Activated naive CD4-positive, alpha-beta T cell (primary cell): ENCODE measurements at places on chromosomes 6 and 20.

DNA sequence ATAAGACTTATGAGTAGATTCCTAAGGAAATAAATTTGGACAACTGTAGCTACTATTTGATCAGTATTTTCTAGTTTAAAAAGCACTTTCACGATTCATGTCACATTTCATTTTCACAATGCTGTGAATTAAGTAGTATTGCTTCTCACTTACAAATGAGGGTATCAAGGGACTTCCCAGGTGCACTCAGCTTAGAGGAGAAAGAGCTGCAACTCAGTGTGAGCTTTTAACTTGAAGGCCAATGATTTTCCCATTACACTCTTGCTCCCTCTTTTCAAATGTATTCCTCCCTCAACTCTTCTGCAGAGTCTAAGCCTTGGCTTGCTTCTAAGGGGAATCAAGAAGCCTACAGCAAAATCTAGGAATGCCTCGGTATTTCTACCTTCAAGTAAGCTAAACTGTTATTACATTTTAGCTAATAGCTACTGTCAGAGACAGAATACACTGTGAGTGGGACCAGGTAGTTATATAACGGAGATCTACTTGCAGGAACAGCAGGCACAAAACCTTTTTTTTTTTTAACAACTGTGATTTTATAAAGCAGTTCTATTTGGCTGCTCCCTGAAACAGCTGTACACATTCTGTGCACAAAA is 339.0 kb downstream of the SYNE1 start:
- no peak for DNase-seq

DNA sequence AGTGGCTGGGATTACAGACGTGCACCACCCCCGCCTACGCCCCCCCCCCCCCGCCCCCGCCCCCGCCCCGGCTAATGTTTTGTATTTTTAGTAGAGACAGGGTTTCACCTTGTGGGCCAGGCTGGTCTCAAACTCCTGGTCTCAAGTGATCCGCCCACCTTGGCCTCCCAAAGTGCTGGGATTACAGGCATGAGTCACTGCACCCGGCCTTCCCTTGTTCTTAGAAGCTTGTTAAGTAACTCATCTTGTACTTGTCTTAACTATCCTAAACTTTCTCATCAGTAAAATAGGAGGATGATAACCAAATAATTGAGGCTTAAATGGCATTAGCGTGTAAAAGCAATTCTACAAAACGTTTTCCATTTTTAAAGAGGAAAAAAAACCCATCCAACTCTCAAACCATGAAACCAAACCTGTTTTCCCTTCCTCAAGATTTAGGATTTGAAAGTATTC is 4.2 kb downstream of the CDYL start:
- DNase-seq = no peak

DNA sequence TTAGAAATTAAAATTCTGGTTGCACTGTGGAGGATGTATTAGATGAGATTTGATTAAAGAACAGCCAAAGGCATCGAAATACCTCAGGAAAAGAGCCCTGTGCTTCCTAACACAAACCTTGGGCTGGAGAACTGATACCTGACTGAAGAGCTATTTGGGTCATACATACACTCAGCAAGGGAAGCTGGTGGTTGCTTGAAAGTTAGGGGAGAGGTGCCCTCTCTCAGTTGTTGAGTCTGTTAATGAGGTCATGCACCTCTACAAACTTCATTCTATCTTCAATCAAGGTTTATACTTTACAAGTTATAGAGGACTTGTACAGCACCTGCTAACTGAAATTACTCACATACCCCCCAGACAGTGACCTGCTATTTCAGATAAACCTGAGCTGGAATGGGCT is 25.5 kb downstream of the FAM184A start:
- DNase-seq = no peak

GRCh38 chr6:9139746-9140145 is 704.4 kb upstream of the SLC35B3 start:
- DNase-seq = no peak

GRCh38 chr20:31894980-31895675 is 24.7 kb downstream of the TTLL9 start:
- no peak for DNase-seq

GRCh38 chr6:116387374-116387773 is 16.6 kb downstream of the DSE start:
- no peak for DNase-seq

DNA sequence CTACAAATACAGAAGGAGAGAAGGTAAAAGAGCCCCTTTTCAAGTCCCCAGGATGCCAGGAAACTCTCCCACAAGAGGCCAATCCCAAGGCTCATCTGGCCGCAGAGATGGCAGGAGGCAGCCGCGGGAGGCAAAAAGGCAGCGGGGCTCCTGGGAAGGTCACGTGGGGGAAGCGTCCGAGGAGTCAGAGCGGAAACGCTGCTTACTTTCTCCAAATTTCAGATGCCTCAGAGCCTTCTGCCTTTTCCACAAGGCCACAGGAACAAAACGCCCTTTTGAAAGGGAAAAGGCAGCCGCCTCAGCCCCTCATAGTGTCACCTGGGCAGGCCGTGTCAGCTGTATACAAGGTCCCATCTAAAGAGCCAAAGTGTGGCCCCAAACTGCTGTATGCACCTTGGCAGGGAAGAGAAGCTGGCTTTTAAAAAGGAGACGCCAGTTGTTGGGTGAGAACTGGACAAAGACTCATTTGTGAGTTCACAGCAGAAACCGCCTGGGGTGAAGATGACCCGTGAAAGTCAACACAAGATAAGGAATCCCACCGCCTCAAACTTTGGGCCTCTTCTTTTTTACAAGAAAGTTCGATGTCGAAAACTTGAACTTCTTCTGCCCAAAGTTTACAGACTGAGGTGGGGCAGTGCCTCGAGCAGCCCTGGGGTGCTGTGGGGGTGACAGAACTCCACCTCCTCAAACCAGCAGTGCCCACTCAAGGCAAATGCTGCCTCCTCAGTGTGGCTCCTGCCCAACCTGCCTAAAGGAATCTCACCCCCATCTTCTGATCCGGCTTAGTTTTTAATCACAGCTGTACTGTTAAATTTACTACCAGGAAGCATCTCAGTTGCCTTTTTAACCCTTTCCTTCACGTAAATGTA is 45.4 kb downstream of the EZR start:
- DNase-seq = no peak

DNA sequence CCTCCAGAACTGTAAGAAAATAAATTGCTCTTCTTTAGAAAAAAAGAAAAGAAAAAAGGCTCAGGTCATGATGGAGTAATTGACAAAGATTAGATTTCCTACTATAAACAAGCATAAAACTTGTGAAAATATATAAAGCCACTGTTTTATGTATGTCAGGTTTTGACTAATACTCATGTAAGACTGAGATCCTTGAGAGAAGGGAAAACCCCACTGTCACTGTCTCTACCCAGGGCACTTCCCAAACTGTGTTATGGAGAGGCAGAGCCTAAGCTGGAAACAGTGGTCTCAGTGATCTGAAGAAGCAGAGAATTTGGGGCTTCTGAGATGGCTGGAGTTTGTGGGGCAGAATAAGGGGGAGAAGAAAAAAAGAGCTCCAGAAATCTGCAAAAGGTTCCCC is 7.6 kb downstream of the ACAT2 start:
- no peak for DNase-seq

DNA sequence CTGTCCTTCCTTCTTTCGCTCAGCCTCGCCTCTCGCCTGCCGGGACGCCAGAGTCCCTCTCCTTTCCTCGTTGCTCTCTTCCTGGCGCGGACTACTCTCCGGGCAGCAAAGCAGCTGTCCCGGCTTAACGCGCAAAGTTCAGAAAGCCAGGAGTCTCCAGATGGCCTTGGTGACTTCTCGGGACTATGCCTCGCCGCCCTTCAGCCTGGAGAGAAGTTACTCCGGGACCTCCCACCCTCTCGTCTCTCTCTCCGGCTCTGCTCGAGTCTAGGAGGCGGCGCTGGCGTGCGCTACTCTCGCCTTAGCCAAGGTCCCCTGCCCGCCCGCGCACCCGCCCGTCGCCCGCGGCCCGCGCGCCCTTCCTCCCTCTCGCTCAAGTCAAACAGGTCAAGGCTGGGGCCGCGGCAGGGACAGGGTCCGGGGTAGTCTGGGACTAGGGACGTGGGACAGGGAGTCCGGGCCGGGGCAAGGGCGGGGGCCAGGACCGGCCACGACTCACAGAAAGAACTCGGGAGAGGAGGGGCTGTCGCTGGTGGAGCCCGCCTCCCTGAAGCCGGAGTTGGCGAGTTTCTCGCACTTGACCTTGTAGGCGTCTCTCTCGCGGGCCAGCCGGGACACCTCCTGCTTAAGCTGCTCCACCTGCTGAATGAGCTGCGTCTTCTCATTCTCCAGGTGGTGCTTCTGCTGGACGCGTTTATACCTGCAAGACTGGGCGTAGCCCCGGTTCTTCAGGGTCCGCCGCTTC is 1.5 kb downstream of the MAFB start:
- no peak for DNase-seq

DNA sequence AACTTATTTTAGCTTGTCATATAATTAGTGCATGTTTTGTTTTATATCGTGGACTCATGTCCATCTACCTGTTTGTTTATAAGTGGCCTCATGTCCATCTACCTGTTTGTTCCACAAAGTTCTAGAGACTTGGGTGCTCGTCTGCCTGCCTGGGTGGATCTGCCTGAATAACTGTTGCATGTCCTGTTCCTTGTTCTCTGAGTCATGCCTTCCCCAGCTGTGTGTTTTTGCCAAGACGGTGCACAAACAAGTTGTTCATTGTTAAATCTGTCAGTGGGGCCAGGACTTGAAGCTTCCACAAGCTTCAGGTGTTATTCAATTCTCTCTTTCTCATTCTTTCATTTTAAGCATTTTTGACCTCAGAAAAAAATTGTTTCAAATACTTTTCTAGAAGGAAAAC is 358.0 kb upstream of the CITED2 start:
- DNase-seq = no peak
